ENCODE measurements at places on chromosomes 6 and 20.

GRCh38 chr6:124927806-124928205, 34.4 kb upstream of the RNF217 start:
- no peak for DNase-seq

DNA sequence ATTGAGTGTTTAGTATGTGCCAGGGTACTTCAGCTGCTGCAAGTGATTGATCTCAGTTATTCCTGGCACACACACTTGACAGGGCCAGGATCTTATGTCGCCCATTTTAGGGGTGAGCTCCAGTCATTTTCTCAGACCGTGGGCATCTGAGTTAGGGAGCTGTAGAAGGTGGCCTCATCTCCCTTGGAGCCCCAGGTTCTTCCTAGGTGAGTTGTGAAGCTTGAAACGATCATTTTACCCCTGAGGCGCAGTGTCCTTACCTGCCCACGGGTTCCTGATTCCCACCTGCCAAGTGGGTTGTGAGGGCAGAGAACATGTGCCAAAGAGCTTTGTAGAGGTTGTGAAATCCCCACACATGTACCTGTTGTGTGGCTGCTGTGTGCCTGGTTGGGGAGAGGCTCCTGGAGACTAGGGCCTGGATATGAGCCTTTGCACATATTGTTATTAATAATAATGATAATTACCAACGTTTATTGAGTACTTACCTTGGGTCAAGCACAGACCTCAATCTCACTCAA, 465 bp upstream of the KCNS1 start:
- DNase-seq = no peak

- peak; percentile 30 for DNase-seq
Observed at GRCh38 chr6:132425176-132425575, 23.9 kb upstream of the MOXD1 start.

- no peak for DNase-seq
Observed at GRCh38 chr6:131787079-131787478, 20.7 kb upstream of the ENPP1 start.

GRCh38 chr6:110689275-110689935, 125.9 kb downstream of the CDK19 start:
- DNase-seq = no peak

GRCh38 chr20:63942250-63942951, 13.8 kb downstream of the UCKL1 start:
- DNase-seq = no peak

Data from SK-N-DZ (cell line).